ENCODE measurements at places on chromosomes 5 and 9.

- no peak for DNase-seq
These were observed 182.4 kb upstream of the ATP10B start for GRCh38 chr5:161034451-161034850.

DNA sequence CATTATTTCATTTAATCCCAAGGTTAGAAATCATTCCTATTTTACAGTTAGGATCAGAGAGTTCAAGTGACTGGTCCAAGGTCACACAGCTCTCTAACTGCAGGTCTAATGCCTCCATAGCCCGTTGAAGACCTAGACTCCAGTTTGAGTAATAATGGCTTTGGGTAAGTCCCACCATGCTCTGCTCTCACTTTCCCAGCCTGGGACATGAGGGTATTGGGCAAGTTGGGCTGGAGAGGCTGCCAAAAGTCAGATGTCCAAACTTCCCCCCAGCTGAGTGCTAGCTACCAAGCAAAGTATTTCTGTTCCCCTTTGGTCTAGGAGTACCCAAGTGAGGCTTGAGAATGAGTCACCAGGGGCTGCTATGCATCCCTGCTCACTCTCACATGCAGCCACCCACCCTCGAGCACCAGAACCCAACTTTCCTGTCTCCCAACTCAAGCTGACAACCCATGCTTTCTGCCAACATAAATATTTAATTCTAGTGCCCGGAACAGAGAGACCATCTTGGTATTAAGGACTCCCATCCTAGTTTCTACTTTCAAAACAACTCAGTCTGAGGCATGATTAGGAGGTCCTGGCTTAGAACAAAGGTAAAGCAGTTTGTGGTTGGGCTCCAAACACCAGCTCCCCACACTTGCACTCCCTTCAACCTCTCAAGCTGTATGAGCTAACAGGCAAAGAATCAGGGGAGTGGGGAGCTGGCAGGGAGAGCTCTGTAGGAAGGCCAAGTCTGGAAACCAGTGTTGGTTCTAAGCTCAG, 236.5 kb upstream of the TRIM32 start:
- DNase-seq, result no peak

GRCh38 chr5:63573380-63573779, 388.9 kb downstream of the HTR1A start:
- no peak for DNase-seq

GRCh38 chr5:41118177-41118576, 47.0 kb upstream of the MROH2B start:
- no peak for DNase-seq

DNA sequence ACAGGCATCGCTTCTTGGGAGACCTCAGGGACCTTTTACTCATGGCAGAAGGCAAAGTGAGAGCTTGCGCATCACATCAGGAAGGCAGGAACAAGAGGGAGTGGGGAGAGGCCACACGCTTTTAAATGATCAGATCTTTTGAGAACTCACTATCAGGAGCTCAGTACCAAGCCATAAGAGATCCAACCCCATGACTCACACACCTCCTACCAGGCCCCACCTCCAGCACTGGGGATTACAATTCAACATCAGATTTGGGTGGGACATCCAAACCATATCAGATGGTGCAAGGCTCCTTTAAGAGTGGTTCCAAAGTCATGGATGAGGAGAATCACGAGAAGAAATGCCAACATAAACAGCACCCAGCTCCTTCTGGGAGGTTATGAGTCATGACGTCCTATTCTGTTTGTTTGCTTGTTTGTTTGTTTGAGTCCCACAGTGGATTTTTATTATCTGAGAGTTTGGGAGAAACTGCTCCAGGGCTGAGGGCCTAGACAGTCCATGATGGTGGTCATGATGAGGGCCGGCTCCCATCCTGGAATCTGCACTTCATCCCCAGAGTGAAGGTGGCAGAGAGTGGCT, 453.5 kb downstream of the GADD45G start:
- DNase-seq, result no peak

DNA sequence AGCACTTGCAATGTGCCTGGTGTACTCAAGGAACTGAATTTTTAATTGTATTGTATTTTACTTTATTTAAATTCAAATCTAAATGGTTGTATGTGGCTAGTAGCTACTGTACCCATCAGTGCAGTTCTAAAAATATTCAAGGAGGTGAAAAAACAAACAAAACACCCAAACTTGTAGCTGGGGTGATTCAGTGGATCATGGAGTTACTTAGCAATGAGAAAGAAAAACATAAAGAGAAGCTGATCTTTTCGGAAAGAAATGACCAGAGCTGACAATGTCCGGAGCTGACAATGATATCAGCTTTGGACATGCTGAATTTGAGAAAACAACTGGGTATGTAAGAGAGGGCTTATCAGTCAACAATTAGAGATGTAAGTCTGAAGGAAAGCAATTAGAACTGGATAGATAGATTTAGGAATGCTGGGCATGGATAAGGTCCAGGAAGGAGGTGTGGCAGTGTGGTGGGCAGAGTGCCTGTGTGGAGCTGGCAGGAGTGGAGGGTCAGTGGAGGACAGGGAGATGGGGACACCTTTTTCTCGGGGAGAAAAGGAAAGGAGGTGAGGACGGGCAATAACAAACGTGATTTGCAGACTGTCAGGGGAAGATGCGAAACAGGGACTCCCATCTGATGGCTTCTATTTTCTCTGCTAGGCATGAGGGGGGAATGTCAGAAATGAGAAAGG, 113.2 kb downstream of the DCP2 start:
- DNase-seq, result no peak

GRCh38 chr5:65809817-65810531, 88.0 kb downstream of the NLN start:
- peak; percentile 11 for DNase-seq

DNA sequence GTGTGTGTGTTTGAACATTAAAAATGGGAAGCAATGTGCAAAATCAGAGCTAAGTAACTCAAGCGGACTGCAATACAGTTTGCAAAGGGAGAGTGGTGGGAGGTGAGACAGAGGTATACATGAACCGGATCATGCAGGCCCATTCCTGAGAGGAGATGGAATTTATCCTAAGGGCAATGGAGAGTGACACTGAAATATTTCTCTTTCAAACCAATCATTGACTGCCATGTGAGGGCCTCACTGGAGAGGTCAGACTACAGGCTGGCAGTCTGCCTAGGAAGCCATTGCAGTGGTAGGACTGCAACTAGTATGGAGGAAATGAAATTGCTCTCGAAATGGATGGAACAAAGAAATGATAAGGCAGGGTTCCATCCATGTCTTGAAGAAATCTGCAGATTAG, 34.8 kb downstream of the TNFSF15 start:
- no peak for DNase-seq

- no peak for DNase-seq
These were observed 371.2 kb downstream of the PDE4D start for GRCh38 chr5:59522201-59522831.

DNA sequence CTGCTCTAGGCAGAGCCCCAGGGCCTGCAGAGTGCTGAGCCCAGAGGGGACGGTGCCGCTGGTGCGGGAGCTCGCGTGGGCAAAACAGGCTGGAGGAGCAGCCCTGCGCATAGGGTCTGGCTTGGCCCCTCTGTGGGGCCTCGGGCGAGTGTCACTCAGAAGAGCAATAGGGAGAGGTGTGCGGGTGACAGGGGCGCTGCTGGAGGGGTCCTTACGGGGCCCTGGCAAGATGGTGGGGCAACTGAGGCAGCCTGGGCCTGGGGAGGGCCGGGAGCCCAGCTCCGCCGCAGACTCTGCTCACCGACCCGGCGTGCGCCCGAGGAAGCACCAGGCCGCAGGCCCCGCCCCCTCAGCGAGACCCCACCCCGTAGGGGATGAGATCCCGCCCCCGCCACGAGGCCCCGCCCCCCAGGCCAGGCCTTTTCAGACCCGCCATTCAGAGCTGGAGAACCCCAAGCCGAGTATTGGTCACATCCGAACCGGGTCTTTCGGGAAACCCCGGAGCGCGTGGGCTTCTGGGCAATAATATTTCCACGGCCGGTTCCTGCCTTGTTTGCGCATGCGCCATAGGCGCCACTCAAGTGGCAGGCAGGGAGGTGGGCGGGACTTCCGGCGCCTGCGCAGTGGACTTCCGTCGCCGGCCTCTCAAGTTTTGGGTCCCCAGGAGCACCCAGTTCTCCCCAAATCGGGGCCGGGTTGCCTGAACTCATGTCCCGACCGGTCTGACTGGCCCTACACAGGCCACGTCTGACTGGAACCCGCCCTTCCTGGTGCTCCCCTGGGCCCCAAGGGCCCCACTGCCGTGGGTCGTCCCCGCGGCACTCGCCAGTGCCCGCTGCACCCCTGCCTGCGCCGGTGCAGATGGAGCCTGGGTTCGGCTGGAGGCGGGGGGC, 1.3 kb upstream of the RNF208 start:
- DNase-seq, result peak; percentile 89

- DNase-seq, result no peak
These were observed 65.2 kb upstream of the GLIS3 start for GRCh38 chr9:4365055-4365454.

DNA sequence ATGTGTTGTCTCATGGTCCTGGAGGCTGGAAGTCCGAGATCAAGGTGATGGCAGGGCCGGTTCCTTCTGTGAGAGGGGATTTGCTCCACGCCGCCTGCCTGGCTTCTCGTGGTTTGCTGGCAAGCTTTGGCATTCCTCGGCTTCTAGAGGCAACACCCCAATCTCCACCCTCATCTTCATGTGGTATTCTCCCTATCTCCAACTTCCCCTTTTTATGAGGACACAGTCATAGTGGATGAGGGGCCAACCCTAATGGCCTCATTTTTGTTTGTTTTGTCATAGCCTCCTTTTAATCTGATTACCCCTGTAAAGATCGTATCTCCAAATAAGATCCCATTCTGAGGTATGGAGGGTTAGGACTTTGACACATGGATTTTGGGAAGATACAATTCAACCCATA, 41.7 kb upstream of the CLK4 start:
- DNase-seq, result no peak

- DNase-seq, result no peak
These were observed 1.0 kb upstream of the F2R start for GRCh38 chr5:76714751-76715485.

DNA sequence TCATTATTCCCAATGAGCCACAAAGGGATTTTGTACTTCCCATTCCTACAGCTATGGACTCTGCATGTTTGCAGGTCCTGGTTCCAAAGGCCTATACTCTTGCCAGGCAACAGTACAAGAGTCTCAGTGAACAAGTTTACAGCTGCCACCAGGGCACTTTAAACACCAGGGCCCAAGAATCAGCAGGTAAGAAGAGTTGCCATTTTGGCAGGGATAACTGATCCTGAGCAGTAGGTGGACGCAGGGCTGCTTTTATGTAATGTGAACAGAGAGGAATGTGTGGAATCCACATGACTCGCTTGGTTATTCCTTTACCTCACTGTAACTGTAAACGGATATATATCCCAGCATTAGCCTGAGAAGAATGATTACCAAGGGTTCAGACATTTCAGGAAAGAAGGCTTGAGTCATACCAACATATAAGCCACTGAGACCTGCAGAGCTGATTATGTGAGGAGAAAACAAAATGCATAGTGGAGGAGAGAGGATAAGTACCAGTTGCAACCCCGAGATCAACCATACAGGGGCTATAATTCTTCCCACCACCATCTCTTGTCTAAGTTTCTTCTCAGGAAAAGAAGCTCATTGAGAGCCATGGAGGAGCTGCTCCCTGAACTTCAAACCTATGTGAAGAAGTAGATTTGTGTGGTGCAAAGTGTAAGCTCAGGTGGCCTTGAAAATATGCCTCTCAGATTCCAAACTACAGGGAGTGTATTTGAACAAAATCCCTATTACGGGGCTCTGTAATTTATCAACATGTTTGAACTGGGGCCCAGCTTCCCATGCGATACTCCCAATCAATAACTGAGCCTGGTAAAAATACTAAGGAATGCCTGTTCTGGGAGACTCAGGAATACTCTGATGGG, 24.6 kb downstream of the RAPGEF6 start:
- no peak for DNase-seq

- DNase-seq, result no peak
These were observed 65.5 kb downstream of the CCNH start for GRCh38 chr5:87347272-87347671.

- no peak for DNase-seq
These were observed 62.8 kb downstream of the DAB2IP start for GRCh38 chr9:121714075-121714705.

DNA sequence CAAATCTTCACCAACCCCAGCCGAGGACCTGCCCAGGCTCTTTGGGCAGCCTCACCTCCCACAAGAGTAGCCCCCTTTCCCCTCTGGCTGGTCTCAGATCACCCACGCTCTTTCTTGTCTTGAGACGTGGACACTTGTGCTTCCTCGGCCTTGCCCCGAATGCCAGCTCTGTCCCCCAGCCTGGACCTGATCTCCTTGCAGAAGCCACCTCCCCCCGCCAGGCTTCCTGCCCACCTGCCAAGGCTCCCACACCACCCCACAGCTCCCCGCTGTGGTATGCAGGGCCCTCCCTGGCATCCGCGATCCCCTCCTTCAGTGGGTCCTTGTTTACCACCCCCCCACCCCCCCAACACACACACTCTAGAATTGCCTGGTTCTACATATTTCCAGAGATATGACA, 133.7 kb downstream of the ROR2 start:
- no peak for DNase-seq

DNA sequence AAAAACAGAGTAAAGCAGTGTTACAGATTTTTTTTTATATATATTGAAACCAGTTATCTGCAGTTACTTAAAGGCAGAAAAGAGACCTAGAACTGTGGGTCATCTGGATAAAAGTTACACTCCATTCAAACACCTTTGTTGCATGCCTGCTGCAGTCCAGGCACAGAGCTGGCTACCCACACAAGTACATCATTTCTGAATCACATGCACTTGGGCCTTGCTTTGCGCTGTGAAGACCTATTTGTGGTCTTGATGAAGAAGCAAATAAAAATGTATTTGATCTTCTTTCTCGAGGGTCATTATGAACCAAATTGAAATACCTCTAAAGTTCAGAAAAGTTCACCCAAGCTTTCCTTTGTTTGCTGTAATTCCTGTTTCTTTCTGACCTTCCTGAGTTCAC, 503.0 kb upstream of the ZNF608 start:
- no peak for DNase-seq

GRCh38 chr9:109689701-109690100, 90.3 kb upstream of the PALM2AKAP2 start:
- DNase-seq, result no peak

DNA sequence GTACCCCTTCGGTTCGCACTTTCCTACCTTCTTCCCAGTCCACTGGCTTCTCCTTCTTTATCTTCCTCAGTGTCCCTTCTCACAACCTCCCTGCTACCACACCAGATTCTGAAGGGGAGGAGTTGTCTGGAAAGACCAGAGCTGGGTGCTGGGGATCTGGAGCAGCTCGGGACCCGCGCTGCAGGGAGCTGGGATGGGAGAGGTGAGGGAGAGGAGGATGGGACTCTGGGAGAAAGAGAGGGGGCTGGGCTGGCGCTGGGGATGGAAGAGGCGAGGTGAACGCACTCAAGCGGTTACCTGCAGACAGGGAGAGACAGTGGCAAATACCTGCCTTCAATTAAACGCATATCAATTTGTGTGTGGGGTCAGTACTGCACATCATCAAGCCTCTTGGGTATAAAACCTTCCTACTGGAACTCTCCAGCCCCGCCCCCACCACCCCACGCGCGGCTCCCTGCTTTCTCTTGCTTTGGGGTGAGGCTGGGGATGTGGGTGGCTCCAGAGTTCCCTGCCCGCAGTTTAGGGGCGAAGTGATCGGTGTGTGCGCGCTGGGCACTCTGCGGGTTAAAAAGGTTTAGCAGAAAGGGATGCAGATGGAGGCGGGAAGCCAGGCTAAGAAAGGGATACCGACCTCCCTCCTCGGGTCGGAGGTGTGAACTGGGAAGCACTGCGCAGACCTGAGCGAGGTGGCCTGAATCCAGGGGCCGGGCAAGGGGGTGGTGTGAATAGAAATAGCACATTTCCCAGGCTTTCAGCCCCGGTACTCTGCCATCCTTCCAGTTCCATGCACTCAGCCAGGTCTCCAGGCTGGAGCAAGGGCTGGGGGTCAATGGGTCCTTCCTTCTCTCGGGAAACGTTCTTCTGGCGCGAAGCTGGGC, 977 bp upstream of the PAM start:
- no peak for DNase-seq

All from amygdala (tissue), 56 donors.